Heart left ventricle (tissue), 16 donors: ENCODE measurements at places on chromosomes 12 and 14. TPM values are rescaled to one million over a fixed set of nuclear protein-coding genes. Genes with fewer than 3 reads are reported as not detected.

The VWF gene
- polyA plus RNA-seq = 125 TPM

The DHRS2 gene
- not detected for polyA plus RNA-seq

The TPH2 gene
- polyA plus RNA-seq = not detected

The TDRD9 gene
- 9.6 TPM for polyA plus RNA-seq

The SLC6A15 gene
- polyA plus RNA-seq = not detected

The TMPRSS12 gene
- not detected for polyA plus RNA-seq

The IL26 gene
- polyA plus RNA-seq = not detected

The ASB2 gene
- 289 TPM for polyA plus RNA-seq

The ZNF641 gene
- polyA plus RNA-seq = 8.0 TPM

The KRT84 gene
- not detected for polyA plus RNA-seq

The DPF3 gene
- 21.2 TPM for polyA plus RNA-seq
